ENCODE measurements at places on chromosomes 16 and 17.

GRCh38 chr17:36730857-36731490 lies 129.6 kb downstream of the MRM1 start:
- no peak for DNase-seq

DNA sequence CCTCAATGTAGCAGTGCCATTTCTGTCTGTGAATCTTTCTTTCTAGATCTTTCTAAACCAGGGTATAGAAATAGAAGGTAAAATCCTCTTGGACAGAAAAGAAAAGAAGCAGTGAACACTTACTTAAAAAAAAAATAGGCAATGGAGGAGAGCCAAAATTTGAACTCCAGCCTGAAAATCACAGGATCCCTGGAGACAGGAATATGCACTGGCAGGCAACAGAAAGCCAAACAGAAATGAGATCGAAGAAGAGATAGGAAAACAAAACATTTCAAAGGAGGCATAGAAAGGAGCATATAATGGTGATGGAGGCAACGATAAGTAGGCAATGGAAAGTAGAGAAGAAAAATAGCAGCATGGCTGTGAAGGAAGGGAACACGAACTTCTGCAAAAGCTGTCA lies 253.7 kb upstream of the HSBP1 start:
- no peak for DNase-seq

- DNase-seq: no peak
Observed at GRCh38 chr16:15571557-15571956, 71.4 kb downstream of the MARF1 start.

DNA sequence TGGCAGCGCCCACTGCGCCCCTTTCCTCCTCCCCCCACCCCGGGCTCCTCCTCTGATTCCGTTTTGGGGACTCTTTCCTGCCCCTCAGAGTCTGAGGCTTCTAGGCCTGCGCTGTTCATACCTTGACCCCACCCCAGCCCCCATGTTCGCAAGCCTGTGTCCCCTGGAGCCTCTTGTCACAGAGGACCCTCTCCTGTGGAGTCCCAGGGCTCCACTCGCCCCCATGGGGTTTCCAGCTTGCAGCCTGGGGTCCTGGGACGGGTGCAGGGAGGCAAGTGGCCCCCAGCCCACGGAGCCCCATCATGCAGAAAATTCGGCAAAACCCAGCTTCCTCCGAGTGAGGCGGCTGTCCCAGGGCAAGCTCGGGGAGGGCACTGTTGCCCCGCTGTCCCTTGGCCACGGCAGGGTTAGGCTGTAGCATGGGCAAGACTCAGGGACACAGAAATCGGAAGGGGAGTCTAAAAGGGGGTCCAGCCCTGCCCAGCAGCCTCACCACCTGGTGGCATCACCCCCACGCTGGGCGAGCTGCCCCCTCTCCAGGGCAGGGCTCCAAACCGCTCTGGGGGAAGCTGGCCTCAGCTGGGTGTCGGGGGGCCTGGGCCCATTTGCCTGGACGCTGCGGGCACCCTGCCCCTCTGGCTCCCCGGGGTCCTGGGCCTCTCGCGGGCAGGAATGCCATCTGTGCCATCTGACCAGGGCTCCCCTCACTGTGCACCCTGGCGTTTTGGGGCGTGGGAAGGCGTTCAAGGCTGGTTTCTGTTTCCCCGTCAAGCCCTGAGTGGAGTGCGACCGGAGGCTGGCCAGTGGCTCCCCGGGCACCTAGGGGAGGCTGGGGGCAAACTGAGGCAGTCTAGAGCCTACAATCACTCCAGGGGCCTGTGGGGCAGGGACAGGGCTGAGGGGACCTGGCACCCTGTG lies 11.5 kb upstream of the BAHCC1 start:
- no peak for DNase-seq

- DNase-seq: no peak
Observed at GRCh38 chr16:66926171-66926947, 1.0 kb upstream of the RRAD start.

DNA sequence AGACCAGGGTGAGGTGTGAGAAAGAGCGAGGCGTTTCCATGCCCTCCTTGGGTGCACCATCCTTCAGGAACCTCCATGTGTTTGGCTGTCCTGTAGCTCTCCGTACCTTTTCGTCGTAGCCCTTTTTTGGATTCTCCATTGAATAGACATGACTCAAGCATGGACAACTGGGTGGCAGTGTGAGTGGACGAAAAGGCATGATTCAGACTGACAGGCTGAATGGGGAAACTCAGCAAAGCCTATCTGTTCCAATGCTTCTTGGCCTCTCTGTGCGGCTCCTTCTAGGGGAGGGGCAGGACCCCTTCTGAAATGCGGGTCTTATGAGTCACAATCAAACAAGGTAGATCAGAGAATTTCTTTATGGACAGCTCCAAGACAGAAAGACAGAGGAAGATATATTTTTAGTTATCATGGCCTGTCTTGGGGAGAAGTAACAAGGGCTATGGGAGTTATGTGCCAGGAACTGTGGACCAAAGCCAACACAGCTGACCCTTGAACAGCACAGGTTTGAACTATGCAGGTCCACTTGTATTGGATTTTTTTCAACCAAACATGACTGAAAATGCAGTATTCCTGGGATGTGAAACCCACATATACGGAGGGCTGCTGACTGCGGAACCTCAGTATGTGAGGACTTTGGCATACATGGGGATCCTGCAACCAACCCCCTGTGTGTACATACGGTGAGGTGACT lies 22.9 kb downstream of the ADORA2B start:
- DNase-seq: no peak

GRCh38 chr17:40841246-40841645 lies 18.8 kb upstream of the KRT10 start:
- no peak for DNase-seq

- DNase-seq: no peak
Observed at GRCh38 chr17:36525113-36525512, 9.6 kb downstream of the MYO19 start.

DNA sequence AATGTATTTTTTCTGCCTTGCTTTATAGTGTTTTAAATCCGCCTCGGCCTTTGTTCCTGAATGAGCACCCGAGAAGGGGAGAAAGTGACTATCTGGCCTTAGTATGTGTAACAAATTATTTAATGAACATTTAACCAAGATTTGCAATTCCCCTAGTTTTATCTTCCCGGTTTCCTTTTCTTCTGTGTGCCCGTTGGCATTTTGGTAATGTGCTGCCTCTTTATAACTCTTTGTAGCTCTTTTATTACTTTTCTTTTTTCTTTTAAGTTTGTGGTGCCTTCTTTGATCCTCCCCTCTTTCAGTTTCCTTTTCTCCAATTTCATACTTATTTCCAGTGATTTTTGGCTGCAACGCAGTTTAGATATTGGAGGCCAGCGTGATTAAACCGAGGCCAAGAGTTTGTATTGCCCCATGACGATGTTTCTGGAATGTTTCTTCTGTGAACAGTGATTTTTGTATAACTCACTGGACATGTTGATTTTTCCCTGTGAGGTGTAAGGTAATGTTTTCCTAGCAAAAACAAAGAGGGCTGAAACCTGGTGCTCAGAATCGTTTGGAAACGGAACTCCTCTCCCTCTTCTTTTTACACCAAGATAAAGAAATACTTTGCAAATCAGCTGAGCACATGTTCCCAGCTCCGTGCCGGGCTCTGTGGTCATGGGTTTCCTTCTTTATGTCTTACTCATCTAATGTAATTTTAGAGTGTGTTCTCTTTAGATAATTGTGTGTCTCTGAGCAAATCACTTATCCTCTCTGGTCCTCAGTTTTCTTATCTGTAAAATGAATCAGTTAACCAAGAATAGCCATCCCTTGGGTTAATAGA lies 344.3 kb downstream of the WWOX start:
- DNase-seq: no peak

DNA sequence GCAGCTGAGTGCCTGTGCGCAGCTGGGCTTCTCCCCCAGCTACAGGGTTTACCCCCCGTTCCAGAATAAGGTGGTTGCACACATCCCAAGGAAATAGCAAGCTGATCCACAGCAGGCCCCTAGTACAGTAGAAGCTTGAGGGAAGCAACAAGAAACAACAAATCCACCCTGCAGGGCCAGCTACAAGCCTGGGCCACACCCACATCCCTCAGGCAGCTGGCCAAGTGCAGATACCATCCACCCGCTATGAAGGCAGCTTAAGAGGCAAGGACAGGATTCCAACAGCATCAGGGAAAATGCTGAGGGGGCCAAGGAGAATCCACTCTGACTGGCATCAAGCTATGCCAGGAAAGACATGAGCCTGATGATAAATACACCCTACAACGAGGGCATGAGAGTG lies 66.9 kb upstream of the RCVRN start:
- no peak for DNase-seq

DNA sequence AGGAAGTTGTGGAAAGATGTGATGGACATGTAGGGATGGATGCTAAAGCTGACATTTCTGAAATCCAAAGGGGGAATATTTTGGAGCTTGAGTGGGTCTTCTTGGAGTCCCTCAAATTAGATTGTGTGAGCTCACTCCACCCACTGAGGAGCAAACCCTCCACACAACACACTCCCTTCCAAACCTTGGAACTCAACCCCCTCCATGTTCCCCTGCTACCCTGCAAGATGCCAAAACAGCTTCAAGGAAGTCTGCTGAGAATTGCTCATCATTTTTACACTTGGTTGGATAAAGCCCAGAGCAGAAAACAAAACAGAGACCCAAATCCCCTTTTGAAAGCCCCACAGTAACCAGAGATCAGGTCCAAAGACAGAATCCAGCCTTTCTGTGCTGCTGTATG lies 103.3 kb upstream of the ERCC4 start:
- no peak for DNase-seq

All from NCI-H1092 (cell line).